Activated naive CD4-positive, alpha-beta T cell treated with anti-CD3 and anti-CD28 coated beads, Interleukin-2, amount 50 U/mL, for 16 hours (primary cell): ENCODE measurements at places on chromosomes 5 and 9.

- no peak for DNase-seq
Measured at GRCh38 chr5:125333416-125333815, 587.0 kb upstream of the ZNF608 start.

- DNase-seq: no peak
Measured at GRCh38 chr5:159206818-159207217, 2.5 kb downstream of the RNF145 start.

GRCh38 chr9:127506814-127507750, 55.8 kb downstream of the LRSAM1 start:
- no peak for DNase-seq

- no peak for DNase-seq
Measured at GRCh38 chr5:10860645-10861422, 99.8 kb upstream of the DAP start.

GRCh38 chr5:98130261-98131035, 643.0 kb upstream of the RGMB start:
- no peak for DNase-seq

- no peak for DNase-seq
Measured at GRCh38 chr5:61910771-61911170, 395.2 kb upstream of the KIF2A start.

GRCh38 chr5:40078898-40079575, 600.7 kb upstream of the PTGER4 start:
- DNase-seq: no peak
